Activated T-helper 1 cell treated with anti-CD3 and anti-CD28 coated beads, Interleukin-12 subunit alpha, Interleukin-12 subunit beta, Interleukin-2, Interleukin-4 antibody, amounts not matched to agents 30 ng/mL and 10 ng/mL and 1 ng/mL, durations not matched to agents 14 hours and 24 hours and 36 hours (primary cell): ENCODE measurements at places on chromosomes 7 and 10. TPM values are rescaled to one million over a fixed set of nuclear protein-coding genes. Genes with fewer than 3 reads are reported as not detected.

Gene CALD1
- 2.3 and 3.3 TPM in 2 replicates for total RNA-seq

Gene EGFR
- 0.10 TPM in 1 of 2 replicates, not detected in the other for total RNA-seq

- peaks cover 5% of the 10 kb centered on the region for H3K27me3 ChIP-seq
- no peak overlapping the region for H3K27ac ChIP-seq
- no peaks in the 10 kb centered on the region for H3K36me3 ChIP-seq
- H3K4me1 ChIP-seq, result no peaks in the 10 kb centered on the region
Measured at GRCh38 chr7:137690635-137691034, 156.1 kb downstream of the DGKI start.

GRCh38 chr10:120598386-120598785, 141.4 kb downstream of the PLPP4 start:
- no peaks in the 10 kb centered on the region for H3K36me3 ChIP-seq
- no peaks in the 10 kb centered on the region for H3K4me1 ChIP-seq
- no peak overlapping the region for H3K27ac ChIP-seq
- H3K4me3 ChIP-seq, result no peak overlapping the region

Gene SHOC2
- total RNA-seq, result 44.2 and 50.7 TPM in 2 replicates

DNA sequence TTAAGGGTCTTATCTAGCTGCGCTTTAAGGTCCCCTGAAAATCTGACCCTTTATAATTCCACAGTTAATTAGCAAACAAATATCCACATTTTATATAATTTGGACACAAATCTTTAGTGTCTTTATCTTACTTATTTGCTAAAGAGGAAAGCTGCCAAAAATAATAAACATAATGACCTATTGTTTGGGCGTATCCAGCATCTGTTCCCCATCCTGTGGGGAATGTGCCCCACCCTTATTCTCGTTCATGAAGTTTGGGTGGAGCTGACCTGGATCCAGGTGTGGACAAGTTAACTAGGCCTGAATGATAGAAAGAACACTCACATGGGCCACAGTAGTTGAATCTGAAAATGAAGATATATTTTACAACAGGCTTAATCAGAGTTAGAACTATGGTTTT, 218.3 kb downstream of the CRPPA start:
- no peaks in the 10 kb centered on the region for H3K4me1 ChIP-seq
- H3K27ac ChIP-seq, result no peak overlapping the region
- H3K27me3 ChIP-seq, result peaks cover 2% of the 10 kb centered on the region
- no peak for DNase-seq
- H3K36me3 ChIP-seq, result no peaks in the 10 kb centered on the region

DNA sequence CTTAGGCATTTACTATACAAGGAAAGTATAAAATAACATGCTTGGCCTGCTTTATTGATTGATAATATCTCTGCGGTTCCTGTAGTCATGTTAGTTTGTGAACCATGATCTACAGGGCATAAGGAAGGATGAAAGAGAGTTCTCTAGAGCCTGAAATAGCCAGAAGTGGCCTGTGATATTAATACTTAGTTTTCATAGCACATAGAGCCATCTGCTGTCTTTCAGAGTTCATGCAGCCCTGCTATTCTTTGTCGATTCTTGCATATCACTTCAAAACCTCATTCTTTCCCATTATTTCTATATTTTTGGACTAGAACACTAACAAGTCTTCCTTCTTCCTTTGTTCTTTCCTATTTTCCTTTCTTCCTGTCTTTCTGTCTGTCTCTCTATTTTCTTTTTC, 26.4 kb upstream of the PRKG1 start:
- no peaks in the 10 kb centered on the region for H3K4me1 ChIP-seq
- H3K27me3 ChIP-seq, result no peaks in the 10 kb centered on the region
- no peak overlapping the region for H3K4me3 ChIP-seq
- no peak overlapping the region for H3K27ac ChIP-seq
- no peak for DNase-seq
